ENCODE measurements at places on chromosomes 12 and 14. TPM values are rescaled to one million over a fixed set of nuclear protein-coding genes. Genes with fewer than 3 reads are reported as not detected.

SENP1 gene
- total RNA-seq, result 43.7 TPM

UNG gene
- 38.4 TPM for total RNA-seq

KRT73 gene
- not detected for total RNA-seq

CIDEB gene
- total RNA-seq, result 39.6 TPM

PRB2 gene
- not detected for total RNA-seq

TAS2R31 gene
- 1.7 TPM for total RNA-seq

NRIP2 gene
- not detected for total RNA-seq

ARMH4 gene
- total RNA-seq, result not detected

KTN1 gene
- total RNA-seq, result 96.7 TPM

TAS2R50 gene
- total RNA-seq, result 0.25 TPM

TSHR gene
- total RNA-seq, result 1.6 TPM

RNASE1 gene
- not detected for total RNA-seq

KDM2B gene
- total RNA-seq, result 59.8 TPM

PZP gene
- not detected for total RNA-seq

RNU7-1 gene
- not detected for total RNA-seq

C12orf50 gene
- total RNA-seq, result not detected

TRIAP1 gene
- total RNA-seq, result 21.6 TPM
